ENCODE measurements at places on chromosomes 6 and 20. TPM values are rescaled to one million over a fixed set of nuclear protein-coding genes. Genes with fewer than 3 reads are reported as not detected.

DNA sequence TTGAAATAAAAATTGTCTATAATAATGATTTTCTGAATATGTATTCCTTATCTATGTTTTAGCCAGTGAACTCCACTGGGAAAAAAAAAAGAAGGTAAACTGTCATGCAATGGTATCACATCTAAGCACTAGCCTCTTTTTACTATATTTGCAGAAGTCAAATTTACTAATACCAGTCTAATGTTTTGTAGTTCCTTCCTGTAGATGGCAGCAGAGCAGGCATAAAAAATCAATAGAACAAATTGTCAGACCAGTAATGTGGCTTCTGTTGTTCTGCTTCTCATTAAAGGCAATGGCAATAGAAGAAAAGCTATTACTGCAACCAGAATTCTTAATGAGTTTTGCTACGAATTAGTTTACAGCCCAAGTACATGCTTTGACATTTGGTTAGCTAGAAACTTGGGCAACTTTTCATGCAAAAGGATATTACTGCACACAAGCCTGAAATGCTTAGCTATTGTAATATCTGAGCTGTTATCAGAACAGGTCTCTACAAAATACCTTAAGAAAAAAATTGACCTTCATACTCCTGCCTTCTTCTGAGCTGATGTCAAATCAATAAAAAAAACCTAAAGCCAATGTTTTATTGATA, 476.9 kb downstream of the KHDRBS2 start:
- DNase-seq: no peak

DNA sequence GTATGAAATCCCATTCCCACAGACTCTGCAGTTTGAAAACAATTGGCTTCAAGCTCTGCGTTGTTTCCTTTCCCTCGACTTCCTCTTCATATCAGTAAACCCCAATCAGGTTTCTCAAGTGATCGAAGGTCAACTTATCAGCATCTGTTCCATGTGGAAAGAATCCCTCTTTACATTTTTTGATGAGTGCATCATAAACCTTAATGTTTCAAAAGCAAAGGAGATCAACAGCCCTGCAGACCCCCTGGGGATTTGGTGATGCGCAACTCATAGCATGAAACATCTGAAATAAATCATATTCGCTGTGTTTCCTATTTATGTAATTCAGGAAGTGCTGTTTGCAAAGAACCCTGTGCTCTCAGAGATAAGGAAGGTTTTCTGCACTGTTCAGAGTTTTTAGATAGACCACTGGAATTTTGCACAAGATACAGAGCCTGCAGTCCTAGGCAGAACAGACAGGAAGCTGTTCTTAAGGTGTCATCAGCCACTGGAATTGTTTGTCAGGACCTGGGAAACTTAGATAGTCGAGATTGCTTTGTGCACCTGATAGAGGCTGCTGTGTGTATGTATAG, 216.0 kb downstream of the HIVEP2 start:
- DNase-seq: no peak

Gene RBPJL
- not detected for total RNA-seq

GRCh38 chr6:33896391-33897188, 92.8 kb upstream of the MLN start:
- DNase-seq: peak; percentile 30

DNA sequence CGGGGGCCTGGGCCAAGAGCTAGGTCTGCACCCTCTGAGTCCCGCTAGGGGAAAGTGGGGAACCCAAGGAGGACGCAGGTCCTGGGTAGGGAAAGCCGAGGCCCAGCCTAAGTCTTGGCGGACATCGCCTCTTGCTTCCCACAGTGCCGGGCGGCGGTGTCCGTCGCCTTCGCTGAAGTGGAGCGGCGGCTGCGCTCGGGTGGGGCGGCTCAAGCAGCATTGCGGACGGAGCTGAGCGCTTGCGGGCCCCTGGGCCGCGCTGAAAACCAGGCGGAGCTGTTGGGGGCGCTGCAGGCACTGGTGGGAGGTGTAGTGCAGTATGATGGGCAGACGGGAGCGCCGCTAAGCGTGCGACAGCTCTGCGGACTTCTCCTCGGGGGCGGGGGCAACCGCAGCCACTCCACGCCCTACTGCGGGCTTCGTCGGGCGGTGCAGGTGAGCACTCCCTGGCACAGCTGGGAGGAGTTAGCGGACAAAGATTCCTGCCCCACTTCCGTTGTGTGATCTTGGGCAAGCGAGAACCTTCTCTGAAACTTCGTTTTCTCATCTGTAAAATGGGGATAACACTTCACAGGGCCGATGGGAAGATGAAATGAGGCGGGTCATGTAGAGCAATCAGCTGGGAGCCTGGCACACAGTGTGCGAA, 4.2 kb downstream of the PRSS16 start:
- DNase-seq: peak; percentile 25

DNA sequence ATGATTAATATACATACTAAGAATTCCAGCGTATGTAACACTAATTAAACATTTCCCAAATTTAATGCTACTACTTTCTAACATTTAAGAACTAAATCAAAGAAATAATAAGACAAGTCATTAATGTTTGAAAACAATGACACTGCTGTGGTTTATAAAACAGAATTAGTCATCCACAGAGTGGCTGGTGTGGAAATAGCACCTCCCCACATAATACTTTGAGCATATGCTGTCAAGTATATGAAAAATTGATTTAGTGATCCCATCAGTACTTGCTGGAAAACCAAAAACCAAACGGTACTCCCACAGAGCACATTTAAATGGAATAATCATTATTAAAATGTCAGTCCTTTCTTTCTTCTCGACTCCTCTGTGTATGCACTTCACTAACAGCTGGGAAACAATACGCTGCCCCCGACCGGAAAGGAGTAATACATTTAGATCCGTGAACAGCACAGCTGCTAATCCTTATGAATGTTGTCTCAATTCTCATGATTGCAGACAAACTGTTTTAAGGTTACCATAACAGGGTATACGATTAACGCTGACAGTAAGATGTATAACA, 78.4 kb downstream of the PREP start:
- DNase-seq: no peak

DNA sequence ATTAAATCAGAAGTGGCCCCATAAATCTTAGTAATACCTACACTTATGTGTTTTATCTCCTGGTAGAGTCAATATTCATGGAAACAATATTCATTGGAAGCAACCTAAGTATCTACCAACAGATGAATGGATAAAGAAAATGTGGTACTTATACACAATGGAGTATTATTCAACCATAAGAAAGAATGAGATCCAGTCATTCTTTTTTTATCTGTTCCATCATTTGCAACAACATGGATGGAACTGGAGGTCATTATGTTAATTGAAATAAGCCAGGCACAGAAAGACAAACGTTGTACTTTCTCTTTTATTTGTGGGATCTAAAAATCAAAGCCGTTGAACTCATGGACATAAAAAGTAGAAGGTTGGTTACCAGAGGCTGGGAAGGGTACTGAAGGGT, 268.5 kb downstream of the ZFAND3 start:
- no peak for DNase-seq

DNA sequence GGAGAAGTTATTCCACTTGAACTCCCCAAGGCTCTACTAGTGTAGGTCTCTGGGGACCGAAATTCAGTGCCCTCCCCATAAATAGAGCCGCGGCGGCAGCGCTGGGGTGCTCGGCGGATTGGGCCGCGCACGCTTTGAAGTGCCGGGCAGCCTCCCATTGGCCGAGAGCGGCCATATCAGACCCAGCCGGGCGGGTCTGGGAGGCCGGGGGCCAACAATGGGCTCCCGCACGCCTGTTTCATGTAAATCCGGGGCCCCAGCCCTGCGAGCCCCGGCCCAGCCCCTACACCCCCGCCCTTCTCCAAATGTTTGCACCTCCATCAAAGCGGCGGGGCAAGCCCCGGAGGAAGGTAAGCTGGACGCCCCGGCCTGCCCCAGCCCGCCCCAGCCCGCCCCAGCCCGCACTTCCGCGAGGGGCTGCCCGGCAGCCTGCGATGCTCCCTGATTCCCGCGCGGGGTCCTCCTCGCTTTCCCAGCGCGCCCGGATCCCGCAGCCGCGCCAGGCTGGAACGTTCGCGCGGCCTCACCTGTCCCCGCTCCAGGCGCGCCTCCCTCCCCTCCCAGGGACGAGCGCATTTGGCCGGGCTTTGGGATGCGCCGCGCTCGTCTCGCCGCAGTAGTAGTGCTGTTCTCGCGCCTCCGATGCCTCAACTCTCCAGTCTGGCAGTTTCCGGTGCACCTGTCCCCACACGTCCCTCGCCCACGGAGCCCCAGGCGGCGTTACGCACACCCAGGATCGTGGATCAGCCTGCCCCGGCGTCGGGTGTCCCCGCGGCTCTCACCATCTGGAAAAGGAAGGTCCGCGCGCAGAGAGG, at the start of gene TBXT:
Gene TBXT (minus strand): TSS at position 51 of the 815 bp plus-strand sequence. CDS start 260 bp downstream, outside the sequence.
- no peak for DNase-seq

Gene C6orf15
- total RNA-seq: not detected

DNA sequence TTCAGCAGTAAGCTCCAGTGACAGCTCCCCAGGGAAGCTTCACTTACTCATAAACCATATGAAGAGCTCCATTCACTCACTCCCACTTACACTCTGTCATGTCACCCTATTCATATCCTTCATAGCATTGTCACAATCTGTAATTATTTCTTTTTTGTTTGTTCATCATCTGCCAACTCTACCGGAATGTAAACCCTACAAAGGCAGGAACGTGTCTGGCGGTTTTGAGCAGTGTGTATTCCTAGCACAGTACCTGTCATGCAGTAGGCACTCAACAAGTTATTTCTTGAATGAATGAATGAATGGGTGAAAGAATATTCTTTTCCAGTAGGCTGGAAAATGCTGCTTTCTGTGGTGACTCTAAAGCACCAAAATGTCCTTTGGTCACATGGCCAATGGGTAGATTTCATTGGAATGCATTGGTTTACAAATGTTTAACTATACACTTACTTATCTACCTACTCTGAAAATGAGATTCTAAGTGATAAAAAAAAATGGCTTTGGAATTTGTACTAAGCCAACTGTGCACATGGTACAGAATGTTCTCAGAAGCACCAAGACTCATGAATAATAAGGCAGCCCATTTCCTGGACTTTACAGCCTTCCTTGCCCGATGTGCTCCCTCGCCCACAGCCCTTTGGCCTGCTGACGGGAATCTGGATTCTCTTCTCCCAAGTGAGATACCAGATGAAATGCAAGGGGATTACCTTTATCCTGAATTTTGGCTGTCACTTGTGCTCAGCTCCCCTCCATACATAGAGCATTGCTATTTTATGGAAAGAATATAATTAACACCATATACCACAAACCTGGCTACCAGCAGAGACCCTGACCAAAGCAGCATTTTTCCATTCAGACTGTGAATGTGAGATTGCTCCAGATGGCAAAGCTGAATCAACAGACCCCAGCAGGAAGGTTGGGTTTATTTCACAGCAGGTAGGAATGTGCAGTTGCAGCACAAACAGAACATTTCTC, 273.3 kb downstream of the ALDH8A1 start:
- no peak for DNase-seq
